Activated CD4-positive, alpha-beta T cell treated with anti-CD3 and anti-CD28 coated beads for 4 hours (primary cell): ENCODE measurements at places on chromosomes 5 and 9.

DNA sequence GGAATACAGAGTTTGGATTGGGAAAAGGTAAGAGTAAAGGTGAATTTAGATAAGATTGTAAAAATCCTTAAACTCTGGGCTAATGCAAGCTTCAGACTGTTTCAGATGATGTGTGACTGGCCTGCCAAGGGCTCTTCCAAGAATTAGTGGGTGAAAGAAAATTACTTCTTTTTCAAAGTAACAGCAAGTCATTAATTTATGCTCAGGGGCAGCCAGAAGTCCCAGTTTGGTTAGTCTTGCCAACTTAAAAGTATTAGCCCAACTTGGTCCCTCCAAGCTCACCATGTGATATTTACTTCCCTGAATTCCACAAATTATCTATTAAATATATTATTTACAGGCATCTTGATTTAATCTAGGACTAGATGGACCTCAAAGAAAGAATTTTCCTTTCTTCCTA lies 947.8 kb downstream of the NR2F1-AS1 start:
- no peak for DNase-seq

DNA sequence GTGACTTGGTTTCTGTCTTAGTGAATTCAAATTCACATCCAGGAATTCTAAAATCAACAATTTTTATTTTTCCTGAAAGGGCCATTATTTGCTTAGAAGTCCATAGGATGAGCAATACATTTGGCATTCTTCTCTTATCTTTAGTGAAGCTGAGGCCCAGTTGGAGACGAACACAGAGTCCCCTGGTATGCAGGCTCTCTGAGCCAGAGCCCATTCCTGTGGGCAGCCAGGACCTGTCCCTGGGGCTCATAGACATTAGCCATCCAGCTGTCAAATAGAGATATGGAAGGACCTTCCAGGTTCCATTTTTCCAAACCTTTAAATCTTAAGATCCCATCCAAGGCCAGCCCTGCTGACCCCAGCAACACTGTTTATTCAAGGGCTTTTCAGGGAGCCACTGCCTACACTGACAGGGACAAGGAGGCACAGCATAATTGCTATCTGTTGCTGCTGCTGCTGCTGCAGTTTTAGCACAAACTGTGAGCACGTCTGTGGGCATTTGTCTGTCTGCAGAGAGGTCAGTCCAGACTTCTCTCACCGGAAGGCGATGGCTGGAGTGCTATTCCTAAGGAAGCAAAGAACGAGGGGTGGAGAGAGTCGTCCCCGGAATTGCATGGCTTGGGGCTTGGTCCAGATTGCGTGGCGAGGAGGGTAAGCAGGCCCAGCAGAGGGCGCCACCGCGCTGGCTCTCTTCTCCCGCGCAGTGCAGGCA lies 639.0 kb downstream of the CCDC171 start:
- no peak for DNase-seq

GRCh38 chr9:84758817-84759216 lies 89.3 kb downstream of the NTRK2 start:
- DNase-seq, result no peak

GRCh38 chr5:73170522-73170921 lies 2.5 kb upstream of the TMEM174 start:
- no peak for DNase-seq

DNA sequence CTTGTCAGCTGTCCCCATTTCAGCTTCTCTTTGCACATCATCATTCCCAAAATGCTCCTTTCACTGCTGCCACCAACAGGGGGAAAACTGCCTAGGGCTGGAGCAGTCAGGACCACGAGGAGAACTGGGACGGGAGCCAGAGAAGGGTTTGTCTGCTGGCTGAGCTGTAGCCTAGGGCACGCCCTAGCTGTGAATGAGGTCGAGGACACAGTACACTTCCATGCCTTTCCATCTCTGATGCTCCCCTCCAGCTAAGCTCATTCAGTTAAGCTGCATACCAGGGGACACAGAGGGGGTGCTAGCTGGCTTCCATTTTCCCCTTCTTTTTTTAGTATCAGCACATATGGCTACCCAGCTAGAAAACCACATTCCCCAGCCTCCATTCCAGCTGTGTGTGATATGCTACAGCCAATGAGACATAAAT lies 64.7 kb downstream of the STK10 start:
- no peak for DNase-seq

DNA sequence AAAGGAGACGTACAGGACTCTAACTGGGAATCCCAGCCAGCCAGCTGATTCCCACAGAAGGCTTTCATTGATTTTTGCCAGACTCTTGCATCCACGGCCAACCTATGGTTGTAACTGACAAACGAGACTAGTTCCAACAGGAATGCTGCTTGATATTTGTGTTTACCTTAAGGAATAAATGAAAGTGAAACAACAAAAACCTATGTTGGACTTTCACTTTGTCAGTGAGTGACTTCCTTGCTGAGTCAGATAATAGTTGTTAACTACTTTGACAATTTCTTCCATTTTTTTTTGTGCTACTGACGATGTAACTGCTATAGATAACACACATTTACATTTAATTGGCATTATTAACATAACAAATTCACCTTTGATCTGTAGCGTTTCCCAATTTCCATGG lies 63.4 kb upstream of the LRRTM2 start:
- DNase-seq, result no peak

- DNase-seq, result no peak
These were observed 49.2 kb downstream of the ANXA1 start for GRCh38 chr9:73200694-73201452.

GRCh38 chr5:57693488-57694305 lies 211.1 kb upstream of the ACTBL2 start:
- no peak for DNase-seq

DNA sequence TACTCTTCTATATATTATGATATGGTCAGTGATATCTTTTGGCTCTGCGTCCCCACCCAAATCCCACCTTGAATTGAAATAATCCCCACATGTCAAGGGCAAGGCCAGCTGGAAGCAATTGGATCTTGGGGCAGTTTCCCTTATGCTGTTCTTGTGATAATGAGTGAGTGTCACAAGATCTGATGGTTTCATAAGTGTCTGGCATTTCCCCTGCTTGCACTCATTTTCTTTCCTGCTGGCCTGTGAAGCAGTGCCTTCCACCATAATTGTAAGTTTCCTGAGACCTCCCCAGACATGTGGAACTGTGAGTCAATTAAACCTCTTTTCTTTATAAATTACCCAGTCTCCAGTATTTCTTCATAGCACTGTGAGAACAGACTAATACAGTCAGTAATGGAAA lies 45.0 kb upstream of the TNC start:
- no peak for DNase-seq

DNA sequence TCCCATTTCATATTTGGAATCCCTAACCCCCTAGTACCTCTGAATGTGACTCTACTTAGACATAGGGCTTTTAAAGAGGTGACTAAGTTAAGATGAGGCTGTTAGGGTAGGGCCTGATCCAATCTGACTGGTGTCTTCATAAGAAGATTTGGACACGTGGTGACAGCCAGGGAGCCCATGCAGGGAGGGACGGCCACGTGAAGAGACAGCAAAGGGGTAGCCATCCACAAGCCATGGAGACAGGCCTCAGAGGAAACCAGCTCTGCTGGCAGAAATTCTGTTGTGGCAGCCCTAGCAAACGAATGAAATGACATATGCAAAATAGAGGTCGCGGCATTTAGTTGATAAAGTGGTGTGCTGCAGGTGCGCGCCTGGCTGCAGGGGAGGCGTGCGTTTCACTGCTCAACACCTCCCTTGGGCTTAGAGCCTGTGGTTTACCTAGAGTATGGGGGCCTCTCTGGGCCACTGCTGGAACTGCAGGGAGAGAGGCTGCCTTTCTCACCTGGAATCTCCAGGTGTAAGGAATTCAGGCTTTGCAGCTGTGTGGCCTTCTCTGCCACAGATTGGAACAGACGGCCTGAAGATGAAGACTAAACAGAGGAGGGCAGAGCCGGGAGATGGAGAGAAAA lies 7.1 kb upstream of the AFAP1L1 start:
- peak; percentile 59 for DNase-seq

DNA sequence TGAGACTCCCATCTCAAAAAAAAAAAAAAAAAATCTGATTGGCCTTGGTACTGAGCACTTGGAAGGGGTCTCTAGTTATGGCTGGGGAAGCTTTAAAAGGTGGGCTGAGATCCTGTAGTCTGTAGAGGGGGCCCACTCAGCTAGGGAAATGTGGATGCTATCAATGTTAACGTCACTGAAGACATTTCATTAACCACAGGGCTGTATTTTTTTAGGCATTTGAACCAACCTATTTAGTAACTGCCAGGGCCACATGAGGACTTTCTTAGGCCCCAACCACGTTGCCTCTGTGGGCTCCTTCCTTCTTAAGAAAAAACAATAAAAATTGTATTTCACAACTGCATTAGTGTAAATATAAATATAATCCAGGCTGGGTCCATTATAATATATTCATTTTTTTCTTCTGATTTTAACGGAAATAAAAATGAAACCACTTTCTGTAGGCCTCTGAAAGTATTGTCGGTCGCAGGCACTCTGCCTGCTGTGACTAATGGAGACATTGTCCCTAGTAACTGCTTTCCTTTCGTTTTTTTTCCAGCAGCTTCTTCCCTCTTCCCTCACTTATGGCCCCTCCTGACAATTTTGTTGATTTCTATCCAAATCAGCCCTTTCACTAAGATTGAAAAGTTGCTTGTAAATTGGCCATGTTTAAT lies 71.6 kb downstream of the GCNT1 start:
- DNase-seq, result no peak

GRCh38 chr5:178427576-178428197 lies 162.5 kb downstream of the COL23A1 start:
- DNase-seq, result no peak

DNA sequence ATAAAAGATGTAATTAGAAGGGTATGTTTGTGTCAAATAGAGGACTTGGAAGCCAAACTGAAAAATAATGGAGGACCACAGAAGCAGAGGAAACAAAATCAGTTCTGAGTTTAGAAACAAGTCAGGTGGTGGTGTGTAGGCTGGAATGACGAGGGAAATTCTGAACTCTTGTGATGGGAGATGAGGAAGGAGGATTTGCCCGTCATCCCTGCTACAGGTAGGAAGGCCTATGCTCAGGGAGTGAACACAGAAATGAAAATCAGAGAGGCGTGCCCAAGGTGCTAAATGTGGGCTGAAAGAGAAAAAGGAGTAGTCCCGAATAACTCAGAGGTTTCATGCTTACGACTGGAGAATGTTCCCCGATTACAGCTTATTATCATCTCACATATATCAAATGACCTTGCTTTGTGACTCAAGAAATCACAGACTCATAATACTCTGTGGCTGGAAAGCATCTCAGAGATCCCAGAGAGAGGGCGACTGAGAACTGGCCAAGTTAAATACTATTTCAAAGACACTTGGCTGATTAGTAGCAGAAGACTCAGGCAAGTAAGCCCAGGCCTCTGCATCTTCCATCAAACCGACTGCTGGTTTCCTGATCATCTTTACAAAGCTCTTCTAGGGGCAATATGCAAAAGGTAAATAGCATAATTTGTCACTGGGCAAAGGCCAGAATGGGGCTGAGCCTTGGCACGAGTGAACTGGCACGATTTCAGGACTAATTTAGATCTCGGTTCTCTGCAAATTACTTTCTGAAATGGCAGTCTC lies 126.0 kb downstream of the SUSD1 start:
- DNase-seq, result no peak

- DNase-seq, result no peak
These were observed 5.9 kb downstream of the ZCCHC7 start for GRCh38 chr9:37126214-37126788.

DNA sequence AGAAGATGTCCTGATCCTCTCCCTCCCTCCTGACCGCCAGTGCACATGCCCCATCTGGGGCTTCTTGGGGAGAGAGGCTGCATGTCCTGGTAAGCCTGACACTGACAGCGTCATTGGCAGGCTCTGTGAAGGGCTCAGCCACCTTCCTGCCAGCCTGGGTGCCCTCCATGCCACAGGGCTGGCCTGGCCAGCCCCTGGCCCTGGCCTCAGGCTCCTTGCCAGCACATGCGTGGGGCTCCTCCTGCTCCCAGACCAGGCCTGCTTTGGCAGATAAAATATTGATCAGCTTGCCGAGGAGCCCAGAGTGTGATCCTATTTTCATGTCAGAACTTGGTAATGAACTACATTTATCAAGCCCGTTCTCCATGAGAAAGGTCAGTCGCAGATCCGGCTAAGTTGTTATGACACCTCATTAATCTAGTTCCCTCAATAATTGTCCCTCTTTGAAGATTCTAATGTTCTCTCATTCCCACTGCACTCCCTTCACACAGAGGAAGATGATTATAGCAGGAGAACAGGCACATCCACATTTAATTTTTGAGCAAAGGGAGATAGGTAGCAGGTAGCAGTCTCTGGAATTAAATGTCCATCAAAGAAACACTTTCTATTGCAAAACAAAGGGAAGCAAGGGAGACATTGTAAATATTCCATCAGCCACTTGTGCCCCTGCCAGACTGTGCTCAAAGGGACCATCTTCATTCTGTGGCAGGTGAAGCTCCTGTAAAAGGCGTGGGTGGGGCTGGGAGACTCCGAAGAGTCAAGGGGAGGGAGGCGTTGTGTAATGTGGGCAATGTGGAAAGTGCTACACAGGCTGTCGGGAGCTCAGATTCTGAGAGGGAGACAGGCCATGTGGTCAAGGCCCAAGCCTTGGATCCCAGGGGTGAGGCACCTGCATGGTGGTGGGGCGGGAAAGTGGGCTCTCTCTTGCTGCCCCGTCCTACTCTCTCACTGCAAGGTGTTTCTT lies 272.0 kb downstream of the HSPA4 start:
- no peak for DNase-seq

GRCh38 chr5:135034236-135034962 lies 371 bp upstream of the PITX1 start:
- peak; percentile 20 for DNase-seq

- no peak for DNase-seq
These were observed 112.9 kb downstream of the DAB2IP start for GRCh38 chr9:121764371-121764730.

GRCh38 chr9:137164370-137165249 lies 5.2 kb downstream of the LRRC26 start:
- no peak for DNase-seq

DNA sequence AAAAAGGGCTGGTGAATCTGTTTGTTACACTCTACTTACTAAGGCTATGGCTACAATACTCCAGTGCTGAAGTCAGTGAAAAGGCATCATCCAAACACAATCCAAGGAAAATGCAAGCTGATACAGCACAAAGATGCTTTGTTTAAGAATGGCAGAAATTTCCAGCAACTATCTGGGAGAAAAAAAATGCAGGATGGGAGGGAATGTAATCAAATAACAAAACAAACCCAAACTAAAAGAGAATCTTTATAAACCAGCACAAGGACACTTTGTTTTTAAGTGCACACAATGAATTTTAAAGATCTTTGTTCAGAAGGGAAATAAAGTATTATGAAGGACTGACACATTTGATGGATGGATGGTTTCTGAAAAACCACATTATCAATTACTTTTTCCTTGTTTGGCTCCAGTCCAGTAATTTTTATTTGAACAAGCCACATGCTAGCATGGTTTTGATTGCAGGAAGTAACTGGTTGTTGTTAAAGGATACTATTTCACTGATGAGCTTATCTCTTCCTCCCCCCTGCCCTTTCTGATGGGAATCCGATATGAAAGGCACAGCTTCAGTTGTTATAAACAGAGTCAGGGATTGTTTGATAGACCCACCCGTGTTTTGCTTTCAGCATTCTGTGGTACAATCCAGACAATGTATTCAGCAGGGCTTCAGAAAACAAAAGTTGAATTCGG lies 12.1 kb upstream of the TLE4 start:
- DNase-seq, result no peak

GRCh38 chr9:95598236-95598635 lies 81.5 kb upstream of the PTCH1 start:
- DNase-seq, result no peak

- DNase-seq, result no peak
These were observed 51.0 kb downstream of the MTAP start for GRCh38 chr9:21853414-21853813.
